ENCODE measurements at places on chromosomes 7 and 10.

- DNase-seq: no peak
These were observed 165.8 kb downstream of the KLF6 start for GRCh38 chr10:3619241-3619640.

DNA sequence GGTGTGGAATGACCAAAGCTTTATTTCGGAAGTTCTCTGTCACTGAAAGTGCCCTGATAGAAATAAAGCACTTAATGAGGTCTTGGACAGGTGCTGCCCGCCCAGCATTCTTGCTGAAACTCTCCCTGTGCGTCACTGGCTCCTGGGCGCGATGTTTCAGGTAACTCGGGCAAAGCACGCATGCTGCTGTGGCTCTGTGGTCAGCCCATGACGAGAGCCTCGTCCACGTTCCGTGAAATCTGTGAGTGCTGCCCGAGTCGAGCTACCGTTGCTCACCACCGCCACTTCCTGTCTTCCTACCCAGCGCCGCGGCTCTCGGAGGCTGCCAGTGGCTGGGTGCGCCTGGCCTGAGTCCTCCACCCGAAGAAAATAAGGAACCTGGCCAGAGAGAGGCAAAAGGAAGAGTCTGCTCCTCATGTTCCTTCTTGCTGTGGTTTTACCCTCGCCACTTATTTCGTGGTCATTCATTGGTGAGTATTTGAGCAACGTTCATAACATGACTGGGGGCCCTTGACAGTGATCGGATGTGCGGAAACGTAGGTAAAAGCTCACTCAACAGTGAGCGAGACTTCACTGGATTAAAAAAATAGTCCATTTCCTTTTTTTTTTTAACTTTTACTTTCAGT, 95.5 kb downstream of the MAP3K8 start:
- DNase-seq: peak; percentile 55

- DNase-seq: no peak
These were observed 182.6 kb downstream of the ADAM12 start for GRCh38 chr10:126205486-126206205.

DNA sequence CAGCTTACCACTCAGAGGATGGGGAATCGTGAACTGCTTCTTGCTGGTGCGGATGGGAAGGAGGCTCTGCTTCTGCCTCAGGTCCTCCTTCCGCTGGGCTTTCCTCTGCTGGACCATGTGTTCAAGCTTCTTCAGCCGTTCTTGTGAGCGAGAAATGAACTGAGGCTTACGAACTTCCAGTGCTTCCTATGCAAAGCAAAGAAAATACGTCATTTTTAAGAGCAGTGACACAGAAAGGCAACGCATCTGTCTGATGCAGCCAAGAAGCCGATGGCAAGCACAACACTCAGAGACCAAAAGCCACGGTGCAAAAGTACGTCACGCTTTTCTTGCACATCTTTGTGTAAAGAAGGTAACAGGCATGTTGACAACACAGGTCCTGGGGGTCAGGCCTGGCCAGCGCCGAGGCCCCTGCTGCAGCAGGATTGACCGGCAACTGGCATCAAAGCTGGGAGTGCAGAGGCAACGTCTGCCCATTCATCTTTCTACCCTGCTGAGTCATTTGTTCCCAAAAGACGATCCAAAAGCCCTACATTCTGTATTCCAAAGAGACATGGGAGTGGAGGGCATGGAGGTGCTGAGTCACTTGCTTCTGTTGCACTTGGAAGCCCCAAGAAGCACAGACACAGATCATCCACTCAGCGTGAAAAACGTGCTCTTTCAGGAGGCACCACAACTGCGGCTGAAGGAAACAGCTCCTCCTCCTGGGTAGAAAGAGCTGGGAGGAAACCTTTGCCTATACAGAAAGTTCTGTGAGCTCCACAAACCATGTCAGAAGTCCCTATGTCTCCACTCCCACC, 71.0 kb upstream of the ADAM12 start:
- no peak for DNase-seq

DNA sequence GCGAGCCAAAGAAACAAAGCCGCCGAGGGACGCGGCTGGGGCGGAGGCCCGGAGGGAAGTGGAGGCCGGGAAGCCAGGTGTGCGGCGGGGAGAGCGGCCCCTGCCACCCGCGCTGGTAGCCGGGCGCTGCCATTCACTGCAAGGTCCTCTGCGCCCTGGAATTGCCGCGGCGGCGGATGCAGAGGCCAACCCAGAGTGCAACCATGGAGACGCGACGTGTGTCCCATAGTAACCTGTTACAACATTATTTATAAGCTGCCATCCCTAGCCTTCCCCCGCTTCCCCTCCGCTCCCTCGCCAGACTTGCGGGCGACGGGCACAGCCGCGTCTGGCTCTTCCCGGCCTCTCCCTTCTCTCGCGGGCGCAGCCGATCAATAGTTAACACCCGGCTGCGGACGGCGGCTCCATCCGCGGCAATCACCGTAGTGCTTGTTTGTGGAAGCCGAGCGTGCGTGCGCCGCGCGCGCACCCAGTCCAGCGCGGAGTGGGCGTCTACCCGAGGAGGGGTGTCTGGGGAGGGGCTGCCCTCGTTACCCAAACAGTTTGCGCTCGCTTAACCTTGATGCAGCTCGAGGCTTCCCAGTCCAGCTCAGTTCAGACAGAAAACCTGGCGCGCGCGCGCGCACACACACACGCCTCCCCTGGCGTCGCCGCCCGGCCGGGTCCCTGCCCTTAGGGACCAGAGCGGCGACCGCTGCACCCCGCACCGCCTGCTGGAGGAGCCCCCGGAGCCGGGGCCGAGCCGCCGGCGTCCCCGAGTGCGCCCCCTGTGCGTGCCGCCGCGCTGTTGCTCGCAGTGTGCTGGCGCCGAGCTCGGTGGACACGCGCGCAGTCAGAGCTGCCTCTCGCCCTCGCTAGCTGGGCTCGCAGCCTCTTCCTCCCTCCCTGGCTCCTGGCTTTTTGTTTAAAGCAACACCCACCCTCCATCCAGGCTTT, 165.4 kb upstream of the DPP6 start:
- no peak for DNase-seq

GRCh38 chr7:75691793-75692543, 46.8 kb downstream of the HIP1 start:
- DNase-seq: no peak

DNA sequence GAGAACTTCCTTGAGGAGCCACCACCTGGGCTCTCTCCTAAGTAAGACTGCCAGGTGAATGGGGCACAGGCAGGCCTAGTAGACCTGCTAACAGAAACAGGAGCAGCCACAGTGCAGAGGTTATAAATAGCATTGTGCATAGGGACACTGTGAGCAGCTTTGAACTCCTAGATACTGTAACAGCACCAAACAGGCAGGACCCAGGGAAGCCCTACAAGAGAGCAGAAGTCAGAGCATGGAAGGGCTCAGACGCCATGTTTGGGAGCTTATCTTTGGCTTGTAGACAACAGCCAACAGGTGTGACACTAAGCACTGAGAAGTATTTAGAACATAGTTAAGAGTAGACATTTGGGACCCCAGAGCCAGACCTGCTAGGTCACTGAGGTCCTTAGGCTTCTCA, 14.5 kb downstream of the XRCC2 start:
- DNase-seq: no peak

- no peak for DNase-seq
These were observed 59.4 kb downstream of the POM121L12 start for GRCh38 chr7:53094827-53095226.

GRCh38 chr10:74967911-74968666, 141.7 kb downstream of the KAT6B start:
- DNase-seq: no peak

GRCh38 chr7:139505563-139505962, 17.9 kb upstream of the CLEC2L start:
- no peak for DNase-seq

- DNase-seq: peak; percentile 88
These were observed at the start of gene EXOC6 for GRCh38 chr10:92848441-92849233. TSS of gene EXOC6 (plus strand) at chr10:92848520. CDS start at chr10:92848534, 14 bp downstream.

DNA sequence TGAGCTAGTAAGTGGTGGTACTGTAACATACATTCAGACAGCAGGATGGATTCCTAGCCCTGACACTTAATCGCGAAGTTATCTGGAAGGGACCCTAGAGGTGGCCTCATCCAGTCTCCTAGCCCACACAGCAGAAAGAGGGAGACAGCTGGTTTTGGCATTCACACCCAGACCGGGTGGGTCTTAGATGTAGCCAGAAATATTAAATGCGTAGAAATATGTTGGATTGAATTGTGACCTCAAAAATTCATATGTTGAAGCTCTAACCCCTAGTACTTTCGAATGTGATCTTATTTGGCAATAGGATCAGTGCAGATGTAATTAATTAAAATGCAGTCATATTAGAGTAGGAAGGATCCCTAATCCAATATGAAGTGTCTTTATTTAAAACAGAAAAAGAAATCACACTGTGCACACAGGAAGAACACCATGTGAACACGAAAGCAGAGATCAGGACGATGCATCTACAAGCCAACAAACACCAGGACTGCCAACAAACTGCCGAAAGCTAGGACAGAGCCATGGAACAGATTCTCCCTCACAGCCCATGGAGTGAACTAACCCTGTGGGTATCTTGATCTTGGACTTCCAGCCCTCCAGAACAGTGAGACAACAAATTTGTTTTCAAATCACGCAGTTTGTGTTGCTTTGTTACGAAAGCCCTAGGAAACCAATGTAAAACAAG, 2.9 kb upstream of the XPNPEP1 start:
- no peak for DNase-seq

GRCh38 chr7:82700741-82701140, 257.2 kb upstream of the CACNA2D1 start:
- no peak for DNase-seq

GRCh38 chr10:938941-939678, 7.6 kb upstream of the LARP4B start:
- no peak for DNase-seq

DNA sequence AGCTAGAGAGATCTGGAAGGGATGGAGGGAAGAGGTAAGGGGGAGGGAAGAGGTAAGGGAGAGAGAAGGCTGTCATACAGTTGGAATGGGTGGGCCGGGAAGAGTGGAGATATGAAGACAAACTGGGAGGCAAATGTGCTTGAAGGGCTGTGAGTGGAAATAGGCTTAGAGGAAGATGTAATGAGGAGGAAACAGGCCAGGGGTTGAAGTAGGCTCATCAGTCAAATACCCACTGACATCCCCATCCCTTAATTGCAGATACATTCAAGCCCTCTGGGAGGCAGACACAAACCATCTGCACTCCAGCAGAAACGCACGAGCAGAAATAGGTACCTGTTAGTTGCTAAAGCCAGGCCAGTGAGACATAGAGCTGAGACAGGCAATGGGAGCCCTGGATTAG, 2.1 kb downstream of the SYNPO2L start:
- DNase-seq: no peak

DNA sequence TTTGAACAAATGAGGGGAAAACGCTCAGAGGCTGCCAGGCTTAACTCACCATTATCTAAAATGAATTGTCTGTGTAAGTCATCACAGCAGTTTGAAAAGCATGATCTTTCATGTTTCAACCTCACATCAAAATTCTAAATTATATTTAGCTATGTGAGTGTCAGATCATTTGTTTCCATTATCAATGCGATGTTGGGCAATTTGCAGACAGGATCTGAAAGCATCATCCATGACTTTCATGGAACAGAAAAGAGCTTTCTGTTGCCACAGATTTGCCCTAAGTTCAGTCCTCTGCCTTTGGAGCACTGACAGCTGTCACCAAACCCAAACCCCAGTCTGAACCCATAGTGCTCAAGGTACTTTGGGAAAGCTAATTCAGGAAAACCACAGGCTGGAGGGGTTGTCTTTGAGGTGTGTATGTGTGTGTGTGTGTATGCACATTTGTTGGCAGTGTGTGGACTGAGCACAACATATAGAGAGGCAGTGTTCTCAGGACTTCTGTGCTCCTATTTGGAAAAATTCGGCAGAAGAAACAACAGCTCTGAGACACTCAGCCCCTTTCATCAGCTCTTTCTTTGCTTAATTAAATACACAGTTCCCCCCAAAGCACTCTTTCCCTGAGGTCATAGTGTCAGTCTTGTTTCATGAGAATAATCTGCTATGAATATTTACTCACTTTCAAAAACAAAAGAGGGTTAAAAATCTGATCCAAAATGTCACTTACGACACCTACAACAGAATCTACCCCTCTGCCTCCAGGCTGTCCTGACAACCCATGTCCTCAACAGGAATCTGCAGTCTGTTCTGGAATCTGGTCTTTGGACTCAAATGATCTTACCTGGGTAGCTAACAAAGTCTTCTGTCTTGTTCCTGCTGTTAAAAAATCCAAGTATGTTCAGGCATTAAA, 188.5 kb upstream of the KLF14 start:
- no peak for DNase-seq

DNA sequence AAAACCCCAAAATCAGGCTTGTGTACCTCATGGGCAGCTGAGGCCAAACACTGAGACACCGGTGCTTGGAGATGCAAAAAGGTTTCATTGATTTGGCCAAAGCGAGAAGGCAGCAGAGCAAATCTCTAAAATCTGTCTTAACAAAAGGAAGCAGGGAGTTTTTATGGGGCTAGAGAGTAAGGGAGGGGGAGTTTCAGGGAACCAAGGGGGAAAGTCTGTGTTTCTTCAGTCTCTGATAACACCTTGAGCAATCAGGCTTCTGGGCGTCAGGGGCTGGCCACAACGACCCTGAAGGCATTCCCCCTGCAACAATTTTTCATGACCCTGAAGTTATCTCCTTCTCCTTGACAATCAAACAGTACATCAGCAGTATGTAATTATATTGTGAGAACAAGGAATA, 2.7 kb upstream of the ZNF786 start:
- DNase-seq: no peak

- DNase-seq: no peak
These were observed 3.8 kb downstream of the SFXN2 start for GRCh38 chr10:102718220-102718619.

GRCh38 chr7:34523226-34523918, 134.6 kb upstream of the NPSR1 start:
- no peak for DNase-seq

- DNase-seq: no peak
These were observed 109.6 kb upstream of the SEM1 start for GRCh38 chr7:96819111-96819700.

DNA sequence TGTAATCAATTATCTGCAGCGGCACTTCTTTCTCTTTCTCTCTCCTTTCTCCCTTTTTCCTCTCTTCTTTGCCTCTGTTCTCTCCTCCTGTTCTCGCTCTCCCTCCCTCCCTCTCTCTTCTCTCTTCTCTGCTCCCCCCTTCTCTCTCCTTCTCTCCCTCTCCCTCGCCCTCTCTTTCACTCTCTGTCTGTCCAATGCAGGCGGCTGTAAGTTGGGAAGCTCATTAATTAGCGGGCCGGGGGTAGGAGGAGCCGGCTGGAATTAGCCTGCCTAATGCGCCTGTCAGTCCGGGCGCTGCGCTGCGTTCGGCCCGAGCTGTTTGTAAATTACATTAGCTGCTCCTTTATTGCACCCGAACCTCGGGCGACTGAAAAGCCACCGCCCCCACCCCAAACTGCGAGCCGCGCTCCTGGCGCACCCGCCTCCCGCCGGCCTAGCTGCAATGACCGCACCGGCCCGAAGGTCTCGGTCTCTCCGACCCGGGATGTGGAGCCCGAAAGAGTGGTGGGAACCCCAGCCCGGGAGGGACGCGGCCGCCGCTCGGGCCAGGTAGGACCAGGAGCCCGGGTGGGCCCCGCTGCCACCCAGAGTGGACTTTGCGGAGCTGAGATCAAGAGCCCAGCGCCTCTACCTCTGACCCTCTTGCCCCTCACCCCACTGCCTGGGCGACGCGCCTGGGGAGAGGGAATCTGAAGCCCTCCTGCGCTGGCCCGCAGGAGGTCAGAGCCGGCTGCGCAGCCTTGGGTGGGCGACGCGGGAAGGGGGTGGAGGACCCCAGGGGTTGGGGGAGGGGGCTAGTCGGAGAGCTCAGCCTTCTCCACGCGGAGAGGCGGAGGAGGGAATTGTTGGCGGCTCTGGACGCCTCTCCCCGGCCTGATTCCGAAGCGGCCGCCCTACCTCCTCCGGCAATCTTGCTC, at the start of gene LBX1:
LBX1 (minus strand) TSS at position 198 of the 917 bp plus-strand sequence. CDS start 648 bp downstream, outside the sequence.
- no peak for DNase-seq

All from activated naive CD4-positive, alpha-beta T cell (primary cell).